Activated CD4-positive, CD25-positive, alpha-beta regulatory T cell treated with anti-CD3 and anti-CD28 coated beads, Interleukin-2, amount 50 U/mL, for 24 hours (primary cell): ENCODE measurements at places on chromosomes 5 and 9.
A peak's percentile ranks its signal among the peaks of the same experiment; 100 is the strongest.

- ATAC-seq: no peak
These were observed 27.7 kb upstream of the ZNF622 start for GRCh38 chr5:16493261-16493660.

- ATAC-seq: no peak
These were observed 135.8 kb downstream of the PCSK1 start for GRCh38 chr5:96297290-96297689.

DNA sequence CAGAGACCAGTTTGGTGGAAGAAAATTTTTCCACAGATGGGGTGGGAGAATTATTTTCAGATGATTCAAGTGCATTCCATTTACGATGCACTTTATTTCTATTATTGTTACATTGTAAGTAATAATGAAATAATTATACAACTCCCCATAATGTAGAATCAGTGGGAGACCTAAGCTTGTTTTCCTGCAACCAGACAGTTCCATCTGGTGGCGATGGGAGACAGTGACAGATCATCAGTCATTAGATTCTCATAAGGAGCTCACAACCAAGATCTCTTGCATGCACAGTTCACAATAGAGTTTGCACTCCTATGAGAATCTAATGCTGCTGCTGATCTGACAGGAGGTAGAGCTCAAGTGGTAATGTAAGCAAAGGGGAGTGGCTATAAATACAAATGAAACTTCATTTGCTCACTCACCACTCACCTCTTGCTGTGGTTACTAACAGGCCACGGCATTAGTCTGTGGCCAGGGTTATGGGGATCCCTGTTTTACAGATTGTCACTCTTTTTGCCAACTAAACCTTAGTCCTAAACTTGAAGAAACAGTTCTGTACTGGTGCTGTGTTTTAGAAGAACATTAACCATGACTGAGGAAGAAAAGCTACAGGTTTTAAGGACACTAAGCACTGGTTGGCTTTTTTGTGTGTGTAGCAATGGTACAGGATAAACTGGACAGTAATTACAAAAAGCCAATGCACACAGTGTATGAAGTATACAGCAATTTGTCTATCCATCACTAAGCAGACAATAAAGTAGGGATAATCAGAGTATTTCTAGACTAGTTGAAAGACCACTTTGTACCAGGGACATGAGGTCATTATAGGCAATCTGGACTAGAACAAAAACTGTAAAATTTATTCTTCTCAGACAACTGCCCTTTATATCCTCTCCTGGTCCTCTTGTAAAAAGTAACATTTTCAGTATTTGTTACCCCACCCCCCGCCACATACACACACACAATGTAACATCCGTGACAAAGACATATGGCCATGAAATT, 9.9 kb downstream of the TMEM232 start:
- ATAC-seq: no peak

- ATAC-seq: no peak
These were observed 244.3 kb upstream of the WWC1 start for GRCh38 chr5:168047043-168047668.

GRCh38 chr9:127263664-127264063, 910 bp upstream of the GARNL3 start:
- ATAC-seq: no peak

- no peak for ATAC-seq
These were observed 86.1 kb downstream of the ADAMTS2 start for GRCh38 chr5:179258922-179259730.

DNA sequence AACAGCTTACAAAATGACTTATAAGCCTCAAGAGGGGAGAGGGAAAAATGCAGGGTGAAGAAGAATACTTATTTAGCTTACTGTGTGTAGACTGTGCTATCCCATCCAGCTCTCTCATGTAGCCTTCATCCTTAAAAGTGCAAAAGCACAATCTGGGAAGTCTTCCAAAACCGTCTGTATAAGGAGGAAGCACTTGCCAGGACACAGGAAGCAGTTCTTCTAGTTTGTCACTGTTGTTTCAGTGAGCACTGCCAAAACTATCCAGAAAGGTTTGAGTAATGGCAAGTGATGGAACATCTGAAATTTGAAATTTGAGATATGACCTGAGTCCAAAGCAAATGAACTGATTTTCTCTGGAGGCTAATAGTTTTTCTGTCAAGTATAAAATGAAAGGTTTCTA, 140.8 kb upstream of the ISL1 start:
- no peak for ATAC-seq

- peak; percentile 85 for ATAC-seq
These were observed 32.3 kb upstream of the NPM1 start for GRCh38 chr5:171355302-171355724.

GRCh38 chr9:19408316-19408692, 505 bp upstream of the ACER2 start:
- ATAC-seq: no peak

- ATAC-seq: no peak
These were observed 262.8 kb downstream of the NR3C1 start for GRCh38 chr5:143140492-143141203.

GRCh38 chr5:177364159-177364962, 6.6 kb downstream of the RGS14 start:
- peak; percentile 68 for ATAC-seq

- ATAC-seq: no peak
These were observed 146.6 kb upstream of the TUT7 start for GRCh38 chr9:86500667-86501435.

- ATAC-seq: no peak
These were observed 100.6 kb downstream of the TRIO start for GRCh38 chr5:14243766-14244165.

GRCh38 chr9:22700171-22700570, 253.5 kb downstream of the DMRTA1 start:
- ATAC-seq: no peak

DNA sequence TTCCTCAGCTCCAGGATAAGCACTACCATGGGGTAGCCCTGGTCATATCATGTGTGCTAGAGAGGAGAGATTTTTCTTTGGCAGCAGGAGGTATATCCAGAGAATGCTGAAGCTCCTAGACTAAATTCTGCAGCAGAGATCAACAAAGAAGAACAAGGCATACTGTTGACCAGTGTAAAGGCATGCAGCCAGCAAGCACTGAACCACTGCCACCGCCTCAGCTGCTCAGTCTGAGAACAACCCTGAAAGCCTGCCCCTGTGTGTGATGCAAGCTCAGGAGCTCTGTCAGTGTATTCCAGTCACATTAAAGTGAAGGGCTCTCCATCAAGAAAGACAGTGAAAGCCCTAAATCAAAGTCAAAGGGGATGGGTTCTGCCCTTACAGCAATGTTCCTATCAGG, 439.5 kb upstream of the CD180 start:
- ATAC-seq: no peak

- no peak for ATAC-seq
These were observed 43.2 kb upstream of the FOXE1 start for GRCh38 chr9:97809666-97810344.

DNA sequence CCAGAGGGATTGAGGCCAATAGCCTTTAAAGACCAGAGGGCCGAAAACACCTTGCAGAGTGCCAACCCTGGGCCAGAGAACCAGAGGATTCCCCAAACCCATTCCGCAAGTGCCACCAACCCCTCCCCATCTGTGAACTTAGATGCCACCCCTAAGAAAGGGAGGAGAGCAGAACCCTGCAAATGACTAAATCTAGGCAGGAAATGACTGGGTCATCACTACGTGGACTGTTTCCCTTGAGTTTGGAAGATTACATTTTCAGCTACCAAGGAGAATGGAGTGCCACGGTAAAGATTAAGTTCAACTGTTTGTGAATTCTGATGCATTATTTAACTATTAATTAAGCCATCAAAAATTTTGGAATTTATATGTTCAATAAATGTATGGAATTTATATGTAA, 142.8 kb downstream of the ENC1 start:
- ATAC-seq: no peak

GRCh38 chr5:61720829-61721228, 388.8 kb downstream of the ZSWIM6 start:
- no peak for ATAC-seq

GRCh38 chr5:157143127-157143971, 684 bp upstream of the MED7 start:
- peak; percentile 34 for ATAC-seq

GRCh38 chr9:20884985-20885593, 146.4 kb downstream of the HACD4 start:
- ATAC-seq: peak; percentile 38

GRCh38 chr9:98997604-98998003, 53.9 kb downstream of the COL15A1 start:
- ATAC-seq: no peak
